MG63 (cell line): ENCODE measurements at places on chromosomes 13 and 19.

GRCh38 chr19:55640043-55640576 is 692 bp upstream of the ZNF580 start:
- DNase-seq, result peak; percentile 70

DNA sequence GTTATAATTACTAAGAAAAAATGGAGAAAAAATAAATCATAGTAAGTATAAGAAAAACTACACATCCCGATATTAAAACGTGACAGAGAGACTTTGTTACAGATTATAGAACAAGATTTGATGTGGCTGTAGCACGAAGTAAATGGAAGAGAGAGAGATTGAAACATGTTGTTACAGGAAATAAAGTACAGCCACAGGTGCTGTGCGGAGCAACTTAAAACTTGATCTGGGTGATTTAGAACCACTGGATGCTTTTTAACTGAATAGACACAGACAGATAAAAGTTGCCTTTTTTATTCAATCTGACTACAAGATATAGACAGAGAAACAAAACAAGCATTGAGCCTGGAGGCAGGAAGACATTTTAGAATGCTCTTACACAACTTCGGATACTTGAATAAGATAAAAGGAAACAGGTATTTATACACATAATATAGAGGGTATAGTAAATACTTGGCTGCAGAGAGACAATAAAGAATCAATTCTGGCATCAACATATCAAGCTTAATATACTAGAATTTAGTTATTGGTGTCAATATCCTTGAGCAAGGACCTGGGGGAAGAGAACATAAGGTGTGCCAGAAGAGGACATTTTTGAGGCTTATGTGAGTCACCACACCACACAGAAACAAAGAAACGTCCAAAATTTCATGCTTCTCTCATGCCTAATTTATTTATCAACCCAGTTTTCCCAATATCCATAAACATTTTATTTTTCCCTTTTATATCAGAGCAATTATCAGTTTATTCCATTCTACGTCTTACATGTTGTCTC is 548.5 kb downstream of the SLITRK1 start:
- no peak for DNase-seq

- DNase-seq, result no peak
Measured at GRCh38 chr13:41059456-41060081, 1.7 kb upstream of the WBP4 start.

DNA sequence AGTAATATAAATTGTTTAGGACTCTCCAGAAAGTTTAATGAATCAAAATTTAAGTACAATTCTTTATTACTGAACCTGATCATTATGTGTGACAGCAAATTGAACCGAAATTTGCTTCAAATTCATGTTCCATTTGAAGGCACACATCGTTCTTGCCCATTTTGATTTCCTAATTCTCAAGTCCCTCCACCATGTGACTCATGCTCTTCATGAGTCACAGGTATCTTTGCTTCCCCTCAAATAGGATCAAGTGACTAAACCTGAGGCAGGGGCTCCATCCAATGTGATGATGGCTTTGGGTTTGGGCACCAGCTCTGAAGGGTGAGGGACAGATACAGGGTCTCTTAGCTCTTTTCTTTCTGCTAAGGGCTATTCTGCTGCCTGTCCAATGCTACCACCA is 86.1 kb downstream of the THSD1 start:
- no peak for DNase-seq

GRCh38 chr13:32988608-32989289 is 27.5 kb upstream of the KL start:
- DNase-seq, result no peak

GRCh38 chr19:571566-571974 is 826 bp upstream of the BSG start:
- DNase-seq, result no peak

- DNase-seq, result no peak
Measured at GRCh38 chr13:85204668-85205344, 594.4 kb downstream of the SLITRK6 start.

- no peak for DNase-seq
Measured at GRCh38 chr13:41563984-41564365, 106.6 kb downstream of the RGCC start.

DNA sequence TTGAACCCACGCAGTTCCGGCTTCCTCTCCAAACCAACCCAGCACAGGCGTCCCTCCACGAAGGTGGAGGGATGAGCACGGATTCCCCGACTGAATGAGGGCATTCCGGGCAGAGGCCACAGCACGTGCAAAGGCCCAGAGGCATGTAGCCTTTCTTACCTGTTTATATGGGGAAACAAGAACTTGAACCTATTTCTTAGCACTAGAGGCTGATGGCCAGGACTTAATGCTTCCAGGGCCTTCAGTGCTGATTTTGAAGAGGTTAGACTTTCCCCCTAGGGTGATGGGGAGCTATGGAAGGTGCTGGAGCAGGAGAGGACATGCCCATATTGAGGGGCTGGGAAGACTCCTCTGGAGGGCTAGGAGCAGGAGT is 2.0 kb downstream of the MAST3 start:
- no peak for DNase-seq

DNA sequence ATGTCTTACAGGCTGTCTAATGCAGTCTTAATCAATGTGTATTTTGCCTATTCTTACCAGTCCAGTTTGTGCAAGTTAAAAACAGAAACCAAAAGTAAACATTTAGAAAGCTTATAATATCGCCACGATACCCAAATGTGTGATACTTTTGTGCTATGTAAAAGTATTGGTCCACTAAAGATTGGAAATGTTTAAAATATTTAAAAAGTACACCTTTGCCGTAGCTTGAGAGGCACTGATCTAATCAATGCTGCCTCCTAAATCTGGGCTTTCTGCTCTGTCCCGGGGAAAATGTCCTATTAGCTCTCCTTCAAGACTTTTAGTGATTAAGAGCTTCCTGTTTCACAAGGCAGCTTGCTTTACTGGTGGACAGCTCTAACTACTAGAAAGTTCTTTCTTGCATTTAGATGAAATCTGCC is 64.7 kb downstream of the DNAJC15 start:
- no peak for DNase-seq

- DNase-seq, result no peak
Measured at GRCh38 chr13:40801255-40802217, 12.1 kb downstream of the SLC25A15 start.

- DNase-seq, result no peak
Measured at GRCh38 chr13:97875911-97876310, 77.6 kb upstream of the IPO5 start.

- no peak for DNase-seq
Measured at GRCh38 chr13:72156760-72157159, 289.8 kb upstream of the DACH1 start.

GRCh38 chr19:17753976-17754375 is 2.7 kb downstream of the FCHO1 start:
- no peak for DNase-seq

- no peak for DNase-seq
Measured at GRCh38 chr13:99391781-99392469, 84.7 kb upstream of the GPR183 start.

DNA sequence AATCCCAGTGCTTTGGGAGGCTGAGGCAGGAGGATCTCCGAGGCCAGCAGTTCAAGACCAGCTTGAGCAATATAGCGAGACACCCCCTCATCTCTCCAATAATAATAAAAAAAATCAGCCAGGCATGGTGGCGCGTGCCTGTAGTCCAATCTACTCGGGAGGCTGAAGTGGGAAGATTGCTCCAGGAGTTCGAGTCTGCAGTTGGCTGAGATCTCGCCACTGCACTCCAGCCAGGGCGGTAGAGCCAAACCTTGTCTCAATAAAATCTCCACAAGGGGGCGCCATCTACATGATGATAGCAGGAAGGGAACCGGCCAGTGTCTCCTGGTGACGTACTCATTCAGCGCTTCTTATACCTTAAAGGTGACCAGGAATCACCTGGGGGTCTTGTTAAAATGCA is 13.6 kb upstream of the C5AR1 start:
- DNase-seq, result peak; percentile 60

GRCh38 chr19:45455707-45456499 is 11.9 kb upstream of the FOSB start:
- DNase-seq, result peak; percentile 99

DNA sequence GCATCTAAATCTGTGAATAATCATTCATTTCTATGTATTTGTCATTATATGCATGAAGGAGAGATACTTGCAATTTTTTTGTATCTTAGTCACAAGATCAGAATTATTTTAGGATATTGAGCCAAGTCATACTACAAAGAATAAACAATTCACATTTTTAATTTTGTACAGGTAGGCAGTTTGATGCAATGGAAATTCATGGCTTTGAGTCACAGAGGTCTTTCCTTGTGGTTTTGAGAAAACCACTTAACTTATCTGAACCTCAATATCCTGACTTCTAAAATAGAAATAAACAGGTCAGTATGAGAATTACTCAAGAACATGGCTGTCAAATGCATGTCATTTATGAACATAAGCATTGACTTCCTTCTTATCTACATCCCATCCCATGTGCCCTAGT is 221.4 kb upstream of the SLC10A2 start:
- no peak for DNase-seq

DNA sequence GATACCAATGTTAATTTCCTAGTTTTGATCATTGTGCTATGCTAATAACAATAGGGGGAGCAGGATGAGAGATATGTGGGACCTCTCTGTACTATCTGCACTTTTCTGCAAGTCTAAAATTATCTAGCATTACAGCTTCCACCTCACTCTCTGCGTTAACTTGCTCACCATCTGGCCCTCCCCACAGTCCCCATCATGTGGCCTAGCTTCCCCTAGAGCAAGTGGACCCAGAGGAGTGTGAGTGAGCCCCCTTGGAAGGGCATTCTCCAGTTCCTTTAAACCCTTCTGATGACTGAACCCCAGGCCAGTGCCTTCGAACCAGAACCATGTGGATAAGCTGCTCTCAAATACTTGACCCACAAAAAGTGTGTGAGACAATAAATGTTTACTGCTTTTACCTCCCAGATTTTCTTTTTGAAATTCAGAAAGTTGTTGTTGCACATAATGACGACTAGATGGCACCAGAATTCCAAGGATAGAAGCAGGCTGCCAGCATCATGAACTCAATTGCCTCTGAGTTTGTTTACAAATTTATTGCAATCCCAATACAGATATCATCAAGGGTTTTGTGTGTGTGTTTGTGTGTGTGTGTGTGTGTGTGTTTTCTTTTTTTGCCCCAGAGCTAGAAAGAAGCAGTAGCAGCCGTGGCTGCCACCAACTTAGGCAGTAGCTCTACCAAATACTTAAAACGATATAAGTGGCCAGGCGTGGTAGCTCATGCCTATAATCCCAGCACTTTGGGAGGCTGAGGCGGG is 49.0 kb upstream of the ZNF780A start:
- no peak for DNase-seq

DNA sequence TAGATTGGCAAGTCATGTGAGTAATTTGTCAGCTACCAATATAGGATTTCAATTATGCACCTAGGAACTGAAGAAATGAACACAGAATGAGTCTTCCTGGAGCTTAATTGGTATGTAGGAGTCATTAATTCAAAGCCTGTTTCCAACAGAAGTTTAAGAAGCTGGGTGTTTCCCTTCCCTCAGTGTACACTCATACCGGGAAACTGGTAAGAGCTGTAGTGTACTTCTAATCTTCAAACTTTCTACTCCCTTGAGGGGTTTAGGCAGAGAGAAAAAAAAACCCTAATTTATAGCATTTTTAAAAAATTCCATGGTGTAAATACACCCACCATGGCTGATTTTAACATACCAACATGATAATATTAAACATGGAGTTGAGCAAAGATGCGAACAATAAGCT is 665.7 kb upstream of the SLITRK5 start:
- no peak for DNase-seq

DNA sequence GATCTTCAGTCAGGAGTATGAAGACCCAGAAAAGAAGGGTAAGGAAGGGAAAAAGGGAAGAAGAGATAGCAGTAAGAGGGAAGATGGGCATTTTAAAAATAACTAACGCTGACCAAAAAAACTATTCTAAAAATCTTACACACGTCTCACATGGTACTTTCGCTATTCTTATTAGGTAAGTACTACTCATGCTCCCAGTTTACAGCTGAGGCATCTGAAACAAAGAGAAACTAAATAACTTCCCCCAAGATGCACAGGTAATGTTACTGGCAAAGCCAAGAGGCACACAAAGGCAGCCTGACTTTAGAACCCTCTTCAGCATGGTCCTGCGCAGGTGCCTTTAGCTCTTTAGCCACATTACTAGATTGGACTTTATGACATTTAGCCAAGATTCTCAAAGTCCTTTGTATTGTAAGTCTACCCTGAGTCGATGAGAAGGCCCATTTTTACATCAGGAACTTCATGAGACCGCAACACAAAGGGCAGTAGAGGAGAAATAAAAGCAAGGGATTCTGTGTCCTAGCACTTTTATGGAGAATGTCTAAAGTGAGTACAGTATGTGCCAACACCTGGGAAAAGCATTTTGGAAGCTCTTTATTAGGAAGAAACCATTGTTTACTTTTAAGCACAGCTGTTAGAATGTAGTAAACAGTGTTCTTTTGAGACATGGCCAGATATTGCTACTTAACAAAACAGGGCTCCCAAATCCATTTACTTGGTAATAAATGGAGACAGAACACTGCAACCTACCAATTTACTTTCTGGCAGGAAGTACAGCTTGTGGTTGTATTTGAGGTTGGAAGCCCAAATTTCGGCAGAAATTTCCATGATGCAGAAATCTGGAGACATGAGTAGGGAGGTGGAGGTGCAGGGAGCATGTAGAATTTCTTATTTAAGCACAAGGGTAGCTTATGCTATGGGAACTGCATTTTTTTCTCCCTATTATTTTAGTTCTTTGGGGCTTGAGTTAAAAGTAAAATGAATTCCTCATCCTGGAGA is 250.7 kb downstream of the KCTD12 start:
- no peak for DNase-seq

GRCh38 chr13:113216254-113217048 is 7.0 kb downstream of the CUL4A start:
- peak; percentile 70 for DNase-seq

- DNase-seq, result no peak
Measured at GRCh38 chr13:67223742-67224141, 6.4 kb downstream of the PCDH9 start.

- DNase-seq, result no peak
Measured at GRCh38 chr13:113650731-113651148, 7.3 kb downstream of the ATP4B start.

GRCh38 chr19:17138937-17139598 is 63.5 kb downstream of the MYO9B start:
- no peak for DNase-seq

GRCh38 chr19:18416778-18417249 is 2.4 kb upstream of the SSBP4 start:
- peak; percentile 96 for DNase-seq

DNA sequence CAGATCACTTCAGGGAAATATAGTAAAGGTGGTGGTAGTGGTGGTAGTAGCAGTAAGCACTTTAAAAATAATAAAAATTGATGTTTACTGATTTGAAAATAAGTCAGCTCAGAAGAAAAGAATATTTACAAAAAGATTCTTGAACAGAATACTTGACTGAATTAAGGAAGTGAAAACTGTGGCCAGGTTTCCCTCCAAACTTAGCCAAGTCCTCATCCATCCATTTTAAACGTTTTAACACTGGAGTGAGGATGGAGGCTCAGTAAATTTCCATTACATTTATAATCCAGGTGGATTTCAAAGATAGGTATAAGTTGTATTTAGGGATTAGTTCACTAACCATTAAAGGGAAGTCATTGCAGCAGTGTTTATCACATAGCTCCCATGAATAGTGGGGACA is 221.5 kb downstream of the RGCC start:
- no peak for DNase-seq

GRCh38 chr13:42401376-42401775 is 129.4 kb downstream of the AKAP11 start:
- DNase-seq, result no peak
